ENCODE measurements at places on chromosomes 1 and 21. TPM values are rescaled to one million over a fixed set of nuclear protein-coding genes. Genes with fewer than 3 reads are reported as not detected.
A peak's percentile ranks its signal among the peaks of the same experiment; 100 is the strongest.

GRCh38 chr1:178693366-178693765, 31.7 kb upstream of the RALGPS2 start:
- no peak overlapping the region for H3K27ac ChIP-seq
- no peak overlapping the region for H3K4me3 ChIP-seq
- DNase-seq: peak; percentile 25
- no peaks in the 10 kb centered on the region for H3K27me3 ChIP-seq
- H3K4me1 ChIP-seq: no peaks in the 10 kb centered on the region
- H3K36me3 ChIP-seq: no peaks in the 10 kb centered on the region

DNA sequence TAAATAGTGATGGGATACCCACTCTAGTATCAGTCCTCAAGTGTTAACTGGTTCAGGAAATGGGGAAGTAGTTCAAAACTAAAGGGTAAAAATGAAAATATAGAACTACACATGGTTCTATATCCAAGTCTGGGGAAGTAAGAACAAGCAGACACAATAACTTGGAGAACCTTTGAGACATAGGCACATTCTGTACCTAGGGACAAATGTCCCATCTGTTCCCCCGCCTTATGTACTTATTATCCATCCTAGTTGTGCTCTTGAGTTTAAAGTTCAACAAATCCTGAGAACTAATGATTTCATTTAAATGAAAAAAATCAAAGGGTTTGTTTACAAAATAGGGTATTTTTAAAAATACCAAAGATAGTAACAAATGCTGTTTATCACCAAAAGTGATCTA, 32.5 kb downstream of the WNT2B start:
- no peak for DNase-seq
- peaks cover 5% of the 10 kb centered on the region for H3K4me1 ChIP-seq
- H3K4me3 ChIP-seq: no peak overlapping the region
- H3K27me3 ChIP-seq: no peaks in the 10 kb centered on the region
- H3K36me3 ChIP-seq: no peaks in the 10 kb centered on the region

DNA sequence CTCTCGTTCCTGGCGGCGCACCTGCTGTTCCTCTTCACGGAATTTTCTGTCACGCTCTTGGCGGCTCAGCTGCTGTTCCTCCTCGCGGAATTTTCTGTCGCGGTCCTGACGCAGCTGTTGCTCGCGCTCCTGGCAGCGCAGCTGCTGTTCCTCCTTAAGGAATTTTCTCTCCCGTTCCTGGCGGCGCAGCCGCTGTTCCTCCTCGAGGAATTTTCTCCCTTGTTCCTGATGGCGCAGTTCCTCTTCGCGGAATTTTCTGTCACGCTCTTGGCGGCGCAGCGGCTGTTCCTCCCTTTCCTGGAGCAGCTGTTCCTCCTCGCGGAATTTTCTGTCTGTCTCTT, 6.4 kb downstream of the TCHH start:
- H3K4me1 ChIP-seq: no peaks in the 10 kb centered on the region
- H3K27ac ChIP-seq: no peak overlapping the region
- no peak for DNase-seq

ILDR2 gene
- 3.4 TPM for total RNA-seq

LCE2A gene
- total RNA-seq: not detected

GCSAML gene
- not detected for total RNA-seq
